ENCODE measurements at places on chromosomes 5 and 9.

DNA sequence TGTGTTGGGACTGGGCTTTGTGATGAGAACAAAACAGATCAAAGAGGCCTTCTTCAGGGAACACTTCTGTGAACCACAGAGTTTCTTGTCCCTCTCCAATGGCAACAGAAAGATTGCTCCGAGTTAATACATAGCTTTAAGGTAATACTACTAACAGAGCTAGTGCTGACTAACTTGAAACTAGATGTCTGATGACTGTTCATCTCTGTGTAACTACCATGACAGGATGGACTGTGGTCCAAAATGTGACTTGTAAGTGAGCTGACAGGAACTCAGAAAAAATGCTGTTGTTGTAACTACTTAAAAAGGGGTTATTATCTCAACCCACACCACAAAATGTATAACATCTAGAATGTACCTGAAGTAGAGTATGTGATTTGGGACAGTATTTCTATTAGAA lies 630.2 kb upstream of the DMAC1 start:
- DNase-seq: no peak

- DNase-seq: no peak
Measured at GRCh38 chr5:149580808-149581191, 498 bp upstream of the ARHGEF37 start.

GRCh38 chr5:81361600-81361999 lies 32.3 kb downstream of the ACOT12 start:
- DNase-seq: no peak

DNA sequence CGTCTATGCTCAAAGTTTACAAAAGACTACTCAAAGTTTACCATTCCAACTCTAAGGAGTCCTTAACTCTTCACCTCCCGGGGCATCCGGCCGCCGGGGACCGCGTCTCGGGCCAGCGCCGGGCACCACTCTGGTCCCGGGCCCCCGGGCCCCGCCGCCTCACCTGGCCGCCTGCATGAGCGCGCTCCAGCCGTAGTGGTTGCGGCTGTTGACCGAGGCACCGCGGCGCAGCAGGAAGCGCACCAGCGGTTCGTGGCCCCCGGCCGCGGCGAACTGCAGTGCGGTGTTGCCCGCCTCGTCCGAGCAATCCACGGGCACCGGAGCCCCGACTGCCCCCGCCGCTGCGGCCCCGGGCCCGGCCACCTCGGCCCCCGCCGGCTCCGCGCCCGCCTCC lies 388 bp downstream of the ANKS6 start:
- DNase-seq: no peak

DNA sequence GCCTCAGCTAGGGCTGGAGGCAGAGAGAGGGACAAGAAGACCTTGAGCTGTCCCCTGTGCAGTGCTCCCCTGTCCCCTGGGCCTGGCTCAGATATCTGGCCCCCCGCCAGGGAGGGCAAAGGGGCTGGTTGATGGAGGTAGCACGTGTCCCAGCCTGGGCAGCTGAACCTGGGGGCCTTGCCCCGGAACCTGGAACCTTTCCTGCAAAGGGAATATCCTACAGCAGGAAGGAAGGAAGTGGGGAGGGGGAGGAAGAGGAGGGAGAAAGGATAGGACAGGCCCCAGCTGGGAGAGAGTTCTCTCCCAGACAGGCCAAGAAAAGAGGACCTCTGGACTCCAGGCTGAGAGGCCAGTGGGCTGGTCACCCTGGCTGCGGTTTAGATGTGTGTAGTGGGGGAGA lies 27.6 kb upstream of the PSD2 start:
- DNase-seq: no peak

- DNase-seq: no peak
Measured at GRCh38 chr9:35651956-35652828, 1.5 kb upstream of the SIT1 start.

GRCh38 chr9:26415528-26415927 lies 477.1 kb downstream of the CAAP1 start:
- no peak for DNase-seq

- no peak for DNase-seq
Measured at GRCh38 chr5:68333649-68334552, 118.3 kb downstream of the PIK3R1 start.

- no peak for DNase-seq
Measured at GRCh38 chr9:96567203-96567700, 52.4 kb downstream of the CDC14B start.

GRCh38 chr5:153968761-153969562 lies 69.7 kb downstream of the FAM114A2 start:
- no peak for DNase-seq

DNA sequence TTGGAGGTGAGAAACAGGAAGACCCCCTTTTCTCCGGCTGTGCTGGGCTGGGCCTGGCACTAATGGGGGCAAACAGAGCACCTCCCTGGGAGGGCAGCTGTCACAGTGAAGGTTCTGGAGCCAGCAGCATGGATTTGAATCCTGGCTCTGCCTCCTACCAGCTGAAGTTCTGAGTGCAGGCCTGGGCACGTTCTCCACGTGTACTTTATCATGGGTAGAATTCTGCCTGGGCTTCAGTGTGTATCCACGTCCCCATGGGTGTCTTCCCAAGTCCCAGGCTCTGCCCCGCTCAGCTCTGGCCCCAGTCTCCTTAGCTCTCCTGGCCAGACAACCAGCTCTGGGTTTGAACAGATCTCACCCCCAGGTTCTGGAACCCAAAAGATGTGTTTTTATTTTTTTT lies 223.2 kb downstream of the PBX3 start:
- no peak for DNase-seq

DNA sequence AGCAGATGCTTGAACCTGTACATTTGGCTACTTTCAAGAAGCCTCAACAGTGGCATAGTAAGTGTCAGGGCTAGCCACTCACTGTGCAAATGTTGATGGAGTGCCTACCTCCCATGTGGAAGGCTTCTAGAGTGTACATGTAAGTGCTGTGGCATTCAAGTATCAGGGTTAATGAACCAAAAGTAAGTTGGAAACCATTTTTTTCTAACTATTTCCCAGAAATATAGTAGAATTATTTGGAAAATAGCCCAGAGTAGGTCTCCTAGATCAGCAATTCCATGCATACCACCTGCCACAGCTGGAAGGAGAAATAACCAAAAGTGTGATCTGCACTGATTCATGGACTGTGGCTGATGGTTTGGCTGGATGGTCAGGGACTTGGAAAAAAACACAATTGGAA lies 53.3 kb downstream of the FOXD1 start:
- no peak for DNase-seq

- no peak for DNase-seq
Measured at GRCh38 chr5:15074651-15075050, 203.1 kb upstream of the ANKH start.

GRCh38 chr5:91058575-91058974 lies 324.5 kb downstream of the ARRDC3 start:
- no peak for DNase-seq

GRCh38 chr9:127754099-127755060 lies 19.3 kb upstream of the TOR2A start:
- DNase-seq: no peak

DNA sequence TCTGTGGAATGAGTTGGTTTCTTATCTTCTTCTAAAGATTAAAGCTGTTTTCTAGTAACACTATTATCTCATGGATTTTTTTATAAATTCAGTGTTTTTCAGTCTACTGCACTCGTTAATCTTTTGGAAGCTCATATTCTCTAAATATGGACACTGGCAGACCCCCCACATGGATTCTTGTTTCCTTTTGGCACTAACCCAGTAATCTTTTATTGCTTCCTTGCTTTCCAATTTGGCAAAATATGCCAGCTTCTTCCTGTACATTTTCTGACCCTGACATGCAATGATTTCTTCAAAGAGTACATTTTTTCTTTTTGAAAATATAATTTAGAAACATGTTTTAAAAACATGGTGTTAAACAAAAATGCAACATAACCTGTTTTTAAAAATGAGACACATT lies 474.2 kb upstream of the FTMT start:
- no peak for DNase-seq

GRCh38 chr9:96491079-96491879 lies 41.3 kb downstream of the HABP4 start:
- no peak for DNase-seq

DNA sequence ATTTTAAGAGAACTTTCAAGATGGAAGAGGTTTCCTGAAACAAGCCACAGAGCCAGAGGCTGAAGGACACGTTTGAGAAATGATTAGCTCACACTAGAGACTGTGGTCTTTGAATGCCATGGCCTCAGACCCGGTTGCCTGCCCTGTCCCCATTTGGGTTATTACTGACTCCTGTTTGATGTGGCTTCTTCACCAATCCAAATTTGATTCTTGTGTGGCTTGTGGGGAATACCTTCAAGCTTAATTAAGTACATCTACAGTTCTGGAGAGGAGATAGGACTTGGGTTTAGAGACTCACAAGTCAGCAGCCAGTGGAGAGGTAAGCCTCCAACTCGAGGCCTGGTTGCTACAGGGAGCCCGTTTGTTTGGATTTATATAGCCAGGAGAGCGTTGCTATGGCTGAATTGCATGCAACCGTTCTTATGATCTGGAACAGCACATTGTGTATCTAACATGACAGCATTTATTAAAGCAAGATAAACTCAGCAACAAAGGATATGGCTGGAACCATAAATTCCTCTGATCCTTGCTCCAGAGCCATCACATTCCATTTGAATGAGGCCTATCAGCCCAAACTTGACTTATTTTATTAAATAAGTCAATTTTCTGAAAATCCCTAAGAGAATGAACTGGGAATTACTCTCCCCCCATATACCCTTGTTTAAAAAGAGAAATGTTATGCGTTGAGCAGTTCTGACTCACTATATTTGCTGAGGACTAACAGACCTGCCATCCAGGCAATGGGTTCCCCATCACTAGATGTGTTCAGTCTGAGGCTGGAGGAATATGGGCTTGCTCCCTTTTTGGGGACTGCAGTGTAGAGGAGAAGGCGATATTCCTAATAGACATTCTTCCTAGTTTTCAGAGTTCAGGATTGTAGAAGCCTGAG lies 88.4 kb upstream of the TNFSF8 start:
- DNase-seq: no peak

- DNase-seq: no peak
Measured at GRCh38 chr5:113450462-113450861, 15.7 kb upstream of the TSSK1B start.

Data from stimulated activated CD8-positive, alpha-beta memory T cell treated with anti-CD3 and anti-CD28 coated beads, Interleukin-15, amount 100 ng/mL, for 1 hour (primary cell).